ENCODE measurements at places on chromosomes 16 and 17.
A peak's percentile ranks its signal among the peaks of the same experiment; 100 is the strongest.

- DNase-seq: no peak
These were observed 51.0 kb upstream of the TMEM97 start for GRCh38 chr17:28267720-28268609.

- no peak for DNase-seq
These were observed 45.1 kb downstream of the TNRC6A start for GRCh38 chr16:24774510-24774909.

GRCh38 chr17:7885367-7886226 lies 3.0 kb upstream of the CHD3 start:
- DNase-seq: peak; percentile 63

DNA sequence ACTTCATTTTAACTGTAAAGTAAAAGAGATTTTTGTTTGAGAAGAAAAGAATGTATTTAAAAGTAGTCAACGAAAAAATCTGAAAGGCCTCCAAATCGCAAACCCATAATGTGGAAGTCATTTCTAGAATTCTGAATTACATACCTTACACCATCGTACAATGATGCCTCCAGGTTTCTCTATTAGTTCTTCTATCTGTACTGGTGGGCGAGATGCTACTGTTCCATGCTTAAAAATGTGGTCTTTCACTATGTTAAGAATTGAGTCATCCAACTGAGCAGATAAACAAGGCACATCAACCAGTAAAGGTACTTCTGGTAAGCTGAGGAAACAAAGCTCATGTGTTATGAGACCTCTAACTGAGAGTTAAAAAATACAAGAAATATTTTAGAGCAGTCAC lies 28.5 kb downstream of the CRLF3 start:
- no peak for DNase-seq

GRCh38 chr16:69935278-69935711 lies 15.8 kb upstream of the CLEC18A start:
- no peak for DNase-seq

- no peak for DNase-seq
These were observed 47.0 kb upstream of the FBXO47 start for GRCh38 chr17:39014044-39014794.

GRCh38 chr16:85460252-85461021 lies 152.7 kb upstream of the GSE1 start:
- no peak for DNase-seq

GRCh38 chr17:15039366-15039765 lies 225.8 kb downstream of the PMP22 start:
- DNase-seq: no peak

- DNase-seq: no peak
These were observed 183.5 kb upstream of the ANKFN1 start for GRCh38 chr17:55969562-55970324.

DNA sequence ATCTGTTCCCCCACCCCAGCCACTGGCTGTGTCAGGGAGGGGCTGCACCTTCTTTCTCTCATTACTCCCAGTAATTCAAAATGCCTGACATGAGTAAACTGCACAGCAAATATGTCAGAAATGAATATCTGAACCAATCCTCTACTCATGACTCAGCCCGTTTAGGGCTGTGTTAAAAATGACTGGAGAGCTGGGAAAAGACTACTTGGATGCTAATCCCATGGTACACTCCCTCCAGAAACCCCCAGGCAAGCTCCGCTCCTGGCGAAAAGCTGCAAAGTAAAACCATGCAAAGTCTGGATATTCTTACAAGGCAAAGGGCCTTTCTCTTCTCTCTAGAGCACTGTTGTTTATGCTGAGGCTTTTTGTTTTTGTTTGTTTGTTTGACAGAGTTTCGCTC lies 448.1 kb upstream of the DYNLRB2 start:
- no peak for DNase-seq

DNA sequence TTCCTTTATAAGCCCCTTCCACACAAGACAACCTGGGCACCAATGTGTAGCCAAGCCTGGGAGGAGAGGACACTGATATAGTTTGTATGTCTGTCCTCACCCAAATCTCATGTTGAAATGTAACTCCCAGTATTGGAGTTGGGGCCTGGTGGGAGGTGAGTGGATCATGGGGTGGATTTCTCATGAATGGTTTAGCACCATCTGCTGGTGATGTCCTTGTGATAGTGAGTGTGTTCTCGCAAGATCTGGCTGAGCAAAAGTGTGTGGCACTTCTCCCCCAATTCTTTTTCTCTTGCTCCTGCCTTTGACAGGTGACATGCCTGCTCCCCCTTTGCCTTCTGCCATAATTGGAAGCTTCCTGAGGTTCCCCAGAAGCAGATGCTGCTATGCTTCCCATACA lies 135.8 kb downstream of the USP31 start:
- no peak for DNase-seq

DNA sequence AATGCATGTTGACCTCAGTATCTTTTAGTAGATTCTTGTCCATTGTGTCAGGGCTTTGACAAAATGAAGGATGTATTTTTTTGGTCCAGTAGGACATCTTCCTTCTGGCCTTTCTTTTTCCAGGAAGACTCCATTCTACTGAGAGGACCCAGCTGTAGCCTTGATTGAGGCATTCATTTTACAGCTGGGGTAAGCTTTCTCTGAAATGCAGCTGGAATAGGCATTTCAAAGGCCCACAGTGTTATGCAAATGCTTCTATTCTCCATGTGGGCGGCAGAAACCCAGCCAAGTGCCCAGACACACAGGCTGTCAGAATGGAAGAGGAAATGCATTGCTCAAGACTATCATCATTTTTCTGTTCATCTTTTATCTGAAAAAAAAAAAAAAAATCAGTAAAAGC lies 629.0 kb upstream of the CDH8 start:
- no peak for DNase-seq

DNA sequence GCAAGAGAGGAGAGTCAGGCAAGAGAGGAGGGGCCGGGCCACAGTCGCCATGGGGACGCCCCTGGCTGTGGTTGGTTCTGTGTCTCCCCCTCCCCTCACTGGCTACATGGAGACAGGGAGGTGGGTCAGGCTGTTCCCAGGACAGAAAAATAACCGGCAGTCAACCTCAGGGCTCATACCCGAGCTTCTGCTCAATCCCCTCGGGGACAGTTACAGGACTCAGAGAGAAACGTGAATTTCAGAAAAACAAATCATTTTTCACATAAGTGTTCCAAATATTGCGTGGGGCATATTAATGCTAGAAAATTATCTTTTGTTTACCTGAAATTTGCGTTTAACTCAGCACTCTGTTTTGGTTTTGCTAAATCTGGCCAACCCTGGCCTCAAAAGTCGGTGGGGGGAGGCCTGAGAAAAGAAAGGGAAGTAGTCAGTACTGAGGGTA lies 22.2 kb upstream of the CPSF4L start:
- no peak for DNase-seq

- peak; percentile 31 for DNase-seq
These were observed 15.7 kb downstream of the C16orf74 start for GRCh38 chr16:85735225-85735635.

GRCh38 chr17:71363661-71364060 lies 757.2 kb upstream of the SOX9 start:
- no peak for DNase-seq

DNA sequence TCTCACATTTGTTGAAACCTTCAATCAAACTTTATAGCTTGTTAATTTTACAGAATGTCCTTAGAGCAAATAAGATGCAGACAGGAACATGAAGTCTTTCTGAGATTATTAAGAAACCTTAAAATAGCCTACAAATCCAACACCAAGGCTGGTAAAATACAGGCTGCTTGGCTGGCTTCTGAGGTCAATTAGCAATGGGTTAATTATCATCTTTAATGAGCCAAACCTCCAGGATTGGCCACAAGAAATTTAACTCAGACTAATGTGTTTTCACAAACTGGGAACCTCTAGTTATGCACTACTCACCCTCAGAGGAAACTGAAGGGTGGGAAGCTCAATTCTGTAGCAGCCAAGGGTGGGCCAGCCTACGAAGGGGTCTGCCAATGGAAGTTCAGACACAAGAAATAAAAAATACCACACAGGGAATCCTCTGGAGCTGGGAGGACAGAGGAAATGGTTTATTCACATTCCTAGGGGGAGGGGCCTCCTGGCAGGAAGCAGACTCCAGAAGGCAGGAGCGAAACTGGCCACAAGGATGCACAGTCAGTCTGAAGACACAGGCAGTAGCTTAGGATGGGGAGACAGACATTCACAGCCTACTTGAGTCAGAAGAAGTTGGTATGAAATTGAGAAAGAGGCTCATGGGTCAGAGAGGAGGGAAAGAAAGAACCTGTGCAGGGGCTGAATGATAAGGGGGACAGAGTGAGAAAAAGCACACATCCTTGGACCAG lies 36.1 kb downstream of the HIC1 start:
- DNase-seq: no peak

DNA sequence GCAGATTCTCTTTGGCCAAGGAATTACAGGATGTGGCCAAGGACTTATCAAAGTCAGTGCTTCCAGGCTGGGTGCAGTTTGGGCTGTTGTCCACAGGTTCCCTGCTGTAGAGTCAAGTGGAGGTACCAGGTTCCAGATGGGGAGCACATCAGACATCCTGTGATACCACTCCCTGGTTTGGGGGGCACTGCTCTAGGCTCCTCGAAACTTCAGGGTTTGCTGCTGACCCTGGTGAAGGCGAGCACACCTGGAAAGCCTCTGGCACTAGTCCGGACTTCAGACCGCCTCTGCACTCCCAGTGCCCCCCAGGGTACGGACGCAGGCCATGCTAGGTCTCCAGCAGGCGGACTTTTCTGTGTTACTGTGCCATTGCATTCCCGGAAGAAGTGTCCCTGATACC lies 10.7 kb downstream of the SLC47A1 start:
- DNase-seq: no peak

GRCh38 chr16:68097895-68098294 lies 12.7 kb downstream of the NFATC3 start:
- DNase-seq: no peak

- no peak for DNase-seq
These were observed 2.4 kb downstream of the SPPL2C start for GRCh38 chr17:45847101-45847500.

DNA sequence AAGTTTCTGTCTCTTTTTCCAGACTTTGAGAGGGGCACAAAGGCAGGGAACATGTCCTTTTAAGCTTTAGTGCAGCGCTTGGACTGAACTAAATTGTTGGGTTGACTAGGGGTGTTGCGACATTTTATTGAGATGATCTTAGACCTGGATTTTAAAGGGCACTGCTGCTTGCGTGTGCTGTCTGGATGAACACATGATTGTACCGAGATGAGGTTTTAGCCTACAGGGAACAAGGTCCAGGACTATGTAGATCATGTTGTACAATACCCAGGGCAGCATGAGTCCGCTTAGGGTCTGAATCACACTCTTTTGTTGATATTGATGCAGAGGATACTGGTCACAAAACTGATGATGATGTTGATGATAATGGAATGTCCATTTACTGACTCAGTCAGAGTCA lies 5.2 kb upstream of the RGS9 start:
- no peak for DNase-seq

DNA sequence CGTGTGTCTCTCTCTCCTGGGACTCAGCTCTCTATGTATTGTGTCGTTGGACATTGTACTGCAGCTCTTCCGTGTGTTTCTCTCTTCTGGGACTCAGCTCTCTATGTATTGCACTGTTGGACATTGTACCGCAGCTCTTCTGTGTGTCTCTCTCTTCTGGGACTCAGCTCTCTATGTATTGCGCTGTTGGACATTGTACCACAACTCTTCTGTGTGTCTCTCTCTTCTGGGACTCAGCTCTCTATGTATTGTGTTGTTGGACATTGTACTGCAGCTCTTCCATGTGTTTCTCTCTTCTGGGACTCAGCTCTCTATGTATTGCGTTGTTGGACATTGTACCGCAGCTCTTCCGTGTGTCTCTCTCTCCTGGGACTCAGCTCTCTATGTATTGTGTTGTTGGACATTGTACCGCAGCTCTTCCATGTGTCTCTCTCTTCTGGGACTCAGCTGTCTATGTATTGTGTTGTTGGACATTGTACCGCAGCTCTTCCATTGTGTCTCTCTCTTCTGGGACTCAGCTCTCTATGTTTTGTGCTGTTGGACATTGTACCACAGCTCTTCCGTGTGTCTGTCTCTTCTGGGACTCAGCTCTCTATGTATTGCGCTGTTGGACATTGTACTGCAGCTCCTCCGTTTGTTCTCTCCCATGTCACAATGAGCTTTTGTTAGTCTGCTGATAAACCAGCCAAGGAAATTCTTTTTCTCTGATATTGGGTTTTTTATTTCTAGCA lies 84.8 kb downstream of the RPTOR start:
- DNase-seq: no peak

DNA sequence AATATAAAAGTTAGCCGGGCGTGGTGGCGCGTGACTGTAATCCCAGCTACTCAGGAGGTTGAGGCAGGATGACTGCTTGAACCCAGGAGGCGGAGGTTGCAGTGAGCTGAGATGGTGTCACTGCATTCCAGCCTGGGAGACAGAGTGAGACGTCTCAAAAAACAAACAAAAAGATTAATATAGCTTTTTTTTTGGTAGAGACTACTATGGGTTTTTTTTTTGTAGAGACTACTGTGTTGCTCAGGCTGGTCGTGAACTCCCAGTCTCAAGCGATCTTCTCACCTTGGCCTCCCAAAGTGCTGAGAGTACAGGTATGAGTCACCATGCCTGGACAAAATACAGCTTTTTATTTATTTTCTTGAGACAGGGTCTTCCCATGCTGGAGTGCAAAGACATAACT lies 20.2 kb downstream of the ZNRF1 start:
- DNase-seq: no peak

GRCh38 chr17:81245024-81245664 lies 6.0 kb downstream of the NDUFAF8 start:
- DNase-seq: no peak

DNA sequence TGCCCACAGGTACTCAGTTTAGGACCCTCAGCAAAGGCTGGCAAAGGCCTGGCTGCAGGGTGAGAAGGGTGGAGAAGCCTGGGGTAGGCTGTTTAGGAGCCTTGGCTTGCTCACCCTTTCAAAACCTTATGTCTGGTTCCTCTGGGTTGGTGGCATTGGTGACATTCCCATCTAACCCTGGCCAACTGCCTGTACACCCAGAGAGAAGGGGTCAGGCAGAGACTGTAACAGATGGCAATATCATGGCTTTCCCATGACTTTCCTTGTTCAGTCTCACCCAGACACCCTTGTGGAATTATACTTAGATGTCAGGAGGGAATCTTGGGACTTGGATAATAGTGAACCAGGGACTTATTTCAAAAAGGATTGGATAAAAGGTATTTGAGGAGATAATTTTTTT lies 18.5 kb upstream of the LLGL1 start:
- no peak for DNase-seq

DNA sequence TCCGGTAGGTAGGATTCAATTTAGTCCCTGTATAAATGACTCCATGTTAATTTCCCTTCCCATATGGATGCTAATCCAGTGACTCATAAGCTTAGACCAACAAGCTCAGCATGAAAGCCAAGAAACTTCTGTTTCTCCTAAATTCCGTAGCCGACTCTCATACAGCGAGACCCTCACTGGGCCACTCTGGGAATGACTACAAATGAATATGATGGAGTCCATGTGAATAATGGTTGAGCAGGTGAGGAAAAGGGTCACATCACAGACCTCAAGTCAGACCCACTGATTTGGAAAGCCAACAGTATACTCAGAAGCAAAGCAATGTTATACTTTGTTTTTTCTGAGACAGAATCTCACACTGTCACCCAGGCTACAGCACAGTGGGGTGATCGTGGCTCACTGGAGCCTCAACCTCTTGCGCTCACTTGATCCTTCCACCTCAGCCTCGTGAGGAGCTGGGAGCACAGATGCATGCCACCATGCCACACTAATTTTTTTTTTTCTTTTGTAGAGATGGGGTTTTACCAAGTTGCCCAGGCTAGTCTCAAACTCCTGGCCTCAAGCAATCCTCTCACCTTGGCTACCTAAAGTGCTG lies 14.6 kb downstream of the RSL1D1 start:
- DNase-seq: no peak

All from activated naive CD8-positive, alpha-beta T cell treated with anti-CD3 and anti-CD28 coated beads, Interleukin-2, amount 50 U/mL, for 24 hours (primary cell).